Naive thymus-derived CD4-positive, alpha-beta T cell (primary cell): ENCODE measurements at places on chromosomes 16 and 17. TPM values are rescaled to one million over a fixed set of nuclear protein-coding genes. Genes with fewer than 3 reads are reported as not detected.

GRCh38 chr16:87150262-87150661 lies 166.9 kb downstream of the C16orf95 start:
- no peak for DNase-seq

Gene CCL4
- 29.6 TPM for total RNA-seq

DNA sequence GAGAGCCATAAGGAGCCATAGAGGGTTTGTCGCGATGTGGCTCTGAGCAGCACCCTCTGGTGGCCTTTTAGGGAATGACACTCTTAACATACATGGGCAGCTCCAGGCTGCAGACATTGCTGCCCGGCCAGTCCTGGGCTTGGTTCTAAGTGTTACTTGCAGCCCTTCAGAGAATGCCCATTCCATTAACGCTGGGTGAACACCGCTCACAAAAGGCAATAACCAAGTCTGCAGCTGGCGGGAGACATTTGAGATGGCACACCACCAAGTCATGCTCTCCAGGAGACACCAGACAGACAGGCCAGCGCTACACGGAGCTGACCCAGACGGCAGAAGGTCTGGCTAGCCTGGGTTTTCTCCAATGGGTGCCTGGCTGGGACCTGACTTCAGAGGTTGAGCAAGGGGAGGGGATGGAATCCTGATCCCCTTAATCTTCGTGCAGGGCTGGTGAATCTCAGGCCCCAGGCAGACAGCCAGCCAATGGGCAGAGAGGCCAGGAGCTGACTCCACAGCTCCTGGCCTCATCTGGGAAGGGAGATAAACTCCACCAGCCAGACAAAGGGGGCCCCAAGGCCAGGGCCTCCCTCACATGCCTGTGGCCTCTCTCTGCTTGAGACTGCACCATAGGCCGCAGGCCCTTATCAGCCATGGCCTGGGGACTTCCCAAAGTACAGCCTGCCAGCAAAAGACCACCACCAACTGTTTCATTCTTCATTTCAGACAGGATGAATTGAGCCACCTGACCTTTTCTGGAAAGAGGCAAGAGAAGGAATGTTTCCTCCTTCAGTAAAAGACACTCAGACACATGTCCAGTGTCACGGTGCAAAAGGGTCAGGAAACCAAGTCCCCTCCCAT lies 58.8 kb downstream of the ZDHHC7 start:
- peak; percentile 69 for DNase-seq

DNA sequence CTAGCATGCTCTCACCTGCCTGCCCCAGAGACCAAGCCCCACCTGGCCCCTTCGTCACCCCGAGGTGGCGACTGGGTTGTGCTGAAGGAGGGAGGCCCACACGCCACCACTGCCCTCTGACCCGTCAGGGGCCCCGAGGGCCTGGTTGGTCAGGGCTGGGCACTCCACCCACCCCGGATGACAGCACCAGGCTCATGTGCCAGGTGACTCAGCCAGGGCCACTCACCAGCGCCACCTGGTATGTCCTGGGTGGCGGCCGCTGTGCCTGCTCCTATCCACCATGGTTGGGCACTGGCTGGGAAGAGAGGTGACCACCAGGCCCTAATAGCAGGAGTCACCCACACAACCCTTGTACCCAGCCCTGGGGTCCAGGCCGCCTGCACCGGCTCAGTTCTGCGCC lies 68.9 kb downstream of the JPH3 start:
- DNase-seq = no peak

- no peak for DNase-seq
Measured at GRCh38 chr17:68592009-68592408, 9.2 kb downstream of the FAM20A start.

DNA sequence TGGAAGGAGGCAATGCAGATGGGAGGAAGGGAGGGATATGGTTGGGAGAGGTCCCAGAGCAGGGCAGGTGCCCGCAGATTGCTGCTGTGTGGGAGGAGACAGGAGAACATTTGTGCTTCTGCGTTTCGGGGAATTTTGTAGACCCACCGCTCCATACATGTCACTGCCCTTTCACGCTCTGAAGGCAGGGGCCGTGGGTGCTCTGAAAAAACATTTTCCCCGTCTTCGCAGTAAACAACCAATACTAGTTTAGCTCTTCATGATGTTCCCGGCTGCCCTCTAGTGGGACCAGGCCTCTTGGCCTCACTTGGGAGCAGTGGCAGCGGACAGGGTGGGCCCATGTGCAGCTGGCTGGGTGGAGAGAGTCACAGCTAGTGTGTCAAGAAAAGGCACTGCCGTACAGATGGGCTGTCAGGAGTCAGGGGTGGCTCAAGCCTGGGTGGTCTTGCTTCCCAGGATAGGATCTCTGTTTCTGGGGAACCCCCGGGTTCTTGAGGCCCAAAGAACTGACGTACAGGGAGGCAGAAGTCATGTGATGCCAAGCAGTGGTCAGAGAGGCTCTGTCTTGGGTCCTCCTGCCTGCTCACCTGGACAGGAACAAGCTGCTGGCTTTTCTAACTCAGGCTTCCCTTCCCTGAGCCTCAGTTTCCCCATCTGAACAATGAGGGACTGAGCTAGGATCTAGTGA lies 46.5 kb upstream of the CPNE2 start:
- no peak for DNase-seq
